M059J (cell line): ENCODE measurements at places on chromosomes 2 and 18.

- peak; percentile 85 for DNase-seq
Observed at GRCh38 chr2:235766278-235766677, 272.4 kb downstream of the AGAP1 start.

GRCh38 chr2:39636306-39636705 lies 29.4 kb upstream of the TMEM178A start:
- DNase-seq: no peak

- DNase-seq: peak; percentile 34
Observed at GRCh38 chr2:62736899-62737559, 31.5 kb downstream of the EHBP1 start.

DNA sequence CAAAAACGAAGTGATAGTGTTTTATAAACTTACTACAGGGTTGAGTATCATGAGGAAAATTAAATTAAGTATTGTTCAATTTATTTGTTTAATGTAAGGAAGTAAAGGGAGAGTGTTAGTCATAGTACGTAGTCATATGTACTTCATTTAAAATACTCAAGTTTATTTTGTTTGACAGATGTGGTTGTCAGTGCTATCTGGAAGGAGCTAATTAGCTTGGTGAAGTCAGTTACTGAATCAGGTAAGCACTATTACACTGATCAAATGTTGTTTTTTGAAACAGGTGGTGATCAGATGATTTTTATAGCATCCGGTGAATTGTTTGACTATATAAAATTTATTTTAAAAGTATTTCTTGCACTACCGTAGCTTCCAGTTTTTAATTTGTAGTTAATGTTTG lies 28.8 kb downstream of the RIF1 start:
- DNase-seq: no peak

DNA sequence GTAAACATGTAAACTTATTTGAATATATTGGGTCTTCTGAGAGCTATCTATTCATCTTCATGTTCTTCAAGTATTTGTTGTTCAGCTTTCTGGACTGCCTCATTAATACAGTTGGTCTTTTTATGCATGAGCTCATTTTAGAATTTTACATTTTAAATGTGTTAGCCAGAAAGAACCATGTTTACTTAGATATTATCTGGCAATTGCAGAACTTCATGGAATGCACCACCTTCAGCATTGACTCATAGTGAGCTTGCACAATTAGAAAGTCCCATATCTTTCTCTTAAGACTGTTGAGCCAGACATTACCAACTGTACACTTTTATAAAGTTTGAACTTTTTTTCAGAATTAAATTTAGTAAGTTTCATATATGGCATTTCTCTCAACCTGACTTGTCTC lies 536.7 kb downstream of the RIT2 start:
- peak; percentile 68 for DNase-seq

GRCh38 chr2:64166212-64166611 lies 22.0 kb upstream of the PELI1 start:
- no peak for DNase-seq

- peak; percentile 78 for DNase-seq
Observed at GRCh38 chr2:45458909-45459563, 152.0 kb downstream of the SRBD1 start.
